ENCODE measurements at places on chromosomes 7 and 10.

- DNase-seq: no peak
These were observed 74.6 kb upstream of the CC2D2B start for GRCh38 chr10:95833042-95833610.

DNA sequence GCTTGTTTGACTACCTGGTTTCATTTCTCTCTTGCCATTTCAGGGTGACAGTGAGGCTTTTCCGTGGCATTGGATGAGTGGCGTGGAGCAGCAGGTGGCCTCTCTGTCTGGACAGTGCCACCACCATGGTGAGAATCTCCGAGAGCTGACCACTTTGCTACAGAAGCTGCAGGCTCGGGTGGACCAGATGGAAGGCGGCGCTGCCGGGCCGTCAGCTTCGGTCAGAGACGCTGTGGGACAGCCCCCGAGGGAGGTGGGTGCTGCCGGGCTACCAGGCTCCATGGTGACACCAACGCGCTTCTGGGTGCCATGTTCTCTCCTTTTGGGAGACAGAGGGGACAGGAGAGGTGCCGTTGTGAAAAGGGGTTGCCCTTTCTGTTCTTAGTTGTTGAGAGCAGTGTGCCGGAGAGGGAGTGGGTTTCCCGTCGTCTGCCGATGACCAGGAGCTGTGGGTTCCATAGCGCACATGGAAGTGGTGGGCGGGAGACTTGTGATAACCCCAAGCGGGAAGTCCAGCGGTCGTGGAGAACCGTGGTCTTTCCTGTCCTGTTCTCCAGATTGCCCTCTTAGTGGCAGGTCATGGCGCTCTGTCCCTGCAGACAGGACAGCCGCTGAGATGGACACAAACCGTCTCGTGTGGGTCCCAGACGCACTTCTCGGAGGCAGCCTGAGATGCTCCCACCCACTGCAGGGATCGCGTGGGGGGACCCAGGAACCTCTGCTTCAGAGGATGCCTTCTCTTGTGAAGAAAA is 21.3 kb downstream of the SUN1 start:
- DNase-seq: no peak

- DNase-seq: peak; percentile 81
These were observed 125.3 kb downstream of the DYNC1I1 start for GRCh38 chr7:95897557-95898251.

DNA sequence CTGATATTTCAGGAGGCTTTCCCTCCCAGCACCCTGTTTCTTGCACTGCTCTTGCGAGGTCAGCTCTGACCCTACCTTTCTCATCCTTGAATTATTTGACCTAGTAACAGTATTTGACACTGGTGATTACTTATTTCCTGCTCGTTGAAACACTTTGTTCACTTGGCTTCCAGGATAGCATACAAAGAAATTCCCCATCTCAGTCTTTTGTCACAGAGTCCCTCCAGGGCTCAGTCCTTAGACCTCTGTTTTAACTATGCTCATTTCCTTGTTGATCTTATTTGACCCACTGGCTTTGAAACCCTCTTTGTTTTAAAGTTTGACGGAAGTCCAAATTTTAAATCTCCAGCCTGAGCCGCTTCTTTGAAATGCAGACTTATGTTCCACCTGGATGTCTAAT is 29.9 kb downstream of the BMPR1A start:
- no peak for DNase-seq

GRCh38 chr10:6124666-6125065 is 35.8 kb downstream of the RBM17 start:
- DNase-seq: no peak
